CD4-positive, alpha-beta T cell treated with Interleukin-6 at 100 ng/mL for 8 hours (primary cell): ENCODE measurements at places on chromosomes 2 and 18.
A peak's percentile ranks its signal among the peaks of the same experiment; 100 is the strongest.

GRCh38 chr2:162297925-162298552 is 20.4 kb downstream of the IFIH1 start:
- peak; percentile 63 for DNase-seq

DNA sequence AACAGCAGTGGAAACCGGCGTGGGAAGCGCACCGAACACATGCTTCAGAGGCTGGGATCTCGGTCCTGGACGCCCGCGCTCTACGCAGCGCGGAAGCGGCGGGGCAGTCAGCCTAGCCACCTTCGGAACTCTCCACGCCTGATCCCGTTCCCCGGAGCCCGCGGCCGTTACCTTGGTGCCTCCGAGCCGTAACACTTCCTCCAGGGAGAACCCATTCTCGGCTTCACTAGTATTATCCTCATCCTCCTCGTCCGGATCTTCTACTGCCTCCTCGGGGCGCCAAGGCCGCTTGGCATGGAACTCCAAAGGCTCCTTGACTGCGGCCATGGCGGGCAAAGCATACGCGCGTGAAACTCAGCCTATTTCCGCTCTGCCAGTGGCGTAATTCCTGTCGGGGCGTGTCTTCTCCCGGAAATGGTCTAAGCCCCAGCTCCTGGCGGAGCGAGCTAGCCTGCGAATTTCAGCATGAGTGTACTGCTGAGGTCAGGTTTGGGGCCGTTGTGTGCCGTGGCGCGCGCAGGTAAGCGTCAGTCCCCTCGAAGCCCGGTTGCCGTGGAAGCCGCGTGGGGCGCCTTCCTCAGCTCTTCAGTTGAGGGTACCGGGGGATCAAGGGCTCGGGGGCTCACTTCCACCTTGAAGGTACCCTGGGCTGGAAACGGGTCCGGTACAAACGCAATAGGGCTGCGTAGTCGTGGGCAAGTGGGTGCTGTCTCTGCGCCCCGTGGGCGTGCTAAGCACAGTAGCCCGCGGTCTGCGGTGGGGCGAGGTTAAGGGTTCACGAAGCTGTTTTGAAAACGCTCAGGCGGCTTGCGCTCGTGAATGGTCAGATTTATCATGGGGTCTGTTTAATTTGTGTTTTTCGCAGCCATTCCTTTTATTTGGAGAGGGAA is at the start of the genes CEBPZ and NDUFAF7:
Gene CEBPZ (minus strand): TSS at position 356 of the 890 bp plus-strand sequence. CDS start 29 bp downstream, at position 327.
Gene NDUFAF7 (plus strand): TSS at position 418 of the 890 bp plus-strand sequence. CDS start 48 bp downstream, at position 466.
- peak; percentile 82 for DNase-seq

DNA sequence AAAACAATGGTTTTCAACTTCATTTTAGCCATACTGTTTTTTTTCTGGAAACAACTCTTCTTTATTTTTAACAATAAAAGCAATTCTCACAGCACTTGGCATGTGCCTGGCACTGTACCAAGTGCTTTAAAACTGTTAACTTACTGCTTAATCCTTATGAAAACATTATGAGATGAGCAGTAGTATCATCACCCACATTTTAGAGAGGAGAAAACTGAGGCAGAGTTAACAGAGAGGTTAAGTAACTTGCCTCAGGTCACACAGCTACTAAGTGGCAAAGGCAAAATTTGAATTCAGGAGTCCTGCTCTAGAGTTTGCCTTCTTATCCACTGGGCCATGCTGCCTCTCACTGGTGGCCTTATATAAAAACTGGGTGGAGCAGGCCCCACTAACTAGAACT is 23.2 kb downstream of the CTIF start:
- no peak for DNase-seq

DNA sequence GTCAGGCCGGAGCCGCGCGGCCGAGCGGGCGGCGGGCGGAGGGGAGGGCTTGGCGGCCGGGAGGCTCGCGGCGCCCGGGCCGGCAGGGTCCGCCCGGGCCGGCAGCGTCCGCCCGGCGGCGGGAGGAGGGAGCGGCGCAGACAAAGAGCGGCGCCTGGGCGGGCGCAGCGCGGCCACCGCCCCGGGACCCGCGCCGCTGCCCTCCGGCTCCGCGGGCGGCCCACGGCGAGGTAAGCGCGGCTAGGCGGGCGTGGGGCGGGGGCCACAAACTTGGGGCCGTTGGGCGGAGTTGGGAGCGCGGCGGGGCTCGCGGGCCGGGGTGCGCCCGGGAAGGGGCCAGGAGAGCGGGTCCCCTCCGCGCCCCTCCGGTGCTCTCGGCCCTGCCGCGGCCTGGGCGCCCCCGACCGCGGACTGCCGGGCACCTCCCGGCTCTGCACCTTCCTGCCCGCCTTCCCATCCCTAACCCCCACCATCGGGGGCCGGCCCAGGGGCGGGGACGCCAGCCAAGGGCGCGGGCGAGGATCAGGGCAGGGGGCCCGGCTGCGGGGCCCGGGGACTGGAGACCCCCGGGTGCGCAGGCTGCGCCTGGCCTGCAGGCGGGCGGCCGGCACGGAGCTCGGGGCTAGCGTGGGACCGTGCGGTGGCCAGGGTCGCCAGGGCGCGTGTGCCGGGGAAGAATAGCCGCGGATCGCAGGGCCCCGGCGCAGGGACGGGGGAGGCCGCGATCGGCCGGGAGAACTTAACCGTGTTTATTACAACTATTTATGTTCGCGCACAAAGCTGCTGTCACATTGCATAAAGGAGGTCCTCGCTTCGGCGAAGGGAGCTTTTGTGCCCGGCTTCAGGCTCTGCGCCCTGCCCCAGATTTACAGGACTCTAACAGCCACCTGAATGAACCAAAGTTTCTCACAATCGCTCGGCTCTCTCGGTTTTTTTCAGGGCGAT is at the start of gene NCK2:
Gene NCK2 (plus strand): TSS at position 4 of the 945 bp plus-strand sequence. CDS start 110,152 bp downstream, outside the sequence.
- DNase-seq = no peak

- DNase-seq = no peak
Observed at GRCh38 chr2:230885463-230886130, 20.9 kb downstream of the ITM2C start.

GRCh38 chr2:11315074-11315705 is 29.2 kb downstream of the ROCK2 start:
- DNase-seq = no peak

DNA sequence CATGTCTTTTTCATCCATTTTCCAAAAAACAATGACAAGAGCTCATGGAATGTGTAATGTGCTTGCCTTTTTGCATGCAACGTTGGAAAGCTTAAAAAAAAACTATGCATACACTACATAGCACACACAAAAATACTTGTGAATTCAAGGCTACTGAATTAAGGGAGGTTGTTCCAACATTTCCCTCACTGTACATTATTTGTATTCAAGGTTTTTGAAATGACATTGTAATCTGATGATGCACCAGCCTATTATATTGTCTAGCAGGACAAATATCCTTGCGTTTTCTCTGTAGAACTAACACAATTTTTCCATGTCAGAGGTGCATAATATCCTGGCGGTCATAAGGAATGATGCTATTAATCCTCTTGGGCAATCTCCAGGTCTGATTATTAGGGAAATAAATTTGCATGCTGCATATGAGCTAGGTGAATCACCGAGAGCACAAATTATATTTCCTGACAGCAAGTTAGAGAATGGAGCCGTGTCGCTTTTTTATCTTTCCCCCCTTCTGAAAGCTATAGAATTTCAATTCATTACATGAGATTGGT is 836.9 kb upstream of the FANCL start:
- no peak for DNase-seq

- DNase-seq = no peak
Observed at GRCh38 chr2:160970052-160970965, 189.9 kb upstream of the TANK start.

DNA sequence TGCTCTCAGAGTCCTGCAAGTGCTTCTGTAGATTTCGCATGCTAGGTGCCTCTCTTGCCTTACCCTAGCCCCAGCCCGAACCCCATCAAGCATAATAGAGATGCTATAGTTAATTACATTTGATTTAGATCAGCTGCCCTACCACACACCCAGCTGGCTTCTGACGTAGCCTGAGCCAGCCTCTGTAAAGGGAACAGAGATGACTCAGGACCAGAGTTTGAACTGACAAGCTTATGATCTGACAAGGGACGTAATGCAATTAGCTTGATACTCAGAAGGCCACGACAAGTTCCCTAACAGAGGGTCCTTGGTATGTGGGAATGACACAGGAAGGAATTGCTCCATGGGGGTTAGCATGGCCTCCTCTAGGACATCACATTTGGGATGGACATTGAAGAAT is 126.6 kb downstream of the LRATD1 start:
- DNase-seq = no peak

GRCh38 chr18:45775241-45775676 is 50.2 kb upstream of the SIGLEC15 start:
- DNase-seq = peak; percentile 31

DNA sequence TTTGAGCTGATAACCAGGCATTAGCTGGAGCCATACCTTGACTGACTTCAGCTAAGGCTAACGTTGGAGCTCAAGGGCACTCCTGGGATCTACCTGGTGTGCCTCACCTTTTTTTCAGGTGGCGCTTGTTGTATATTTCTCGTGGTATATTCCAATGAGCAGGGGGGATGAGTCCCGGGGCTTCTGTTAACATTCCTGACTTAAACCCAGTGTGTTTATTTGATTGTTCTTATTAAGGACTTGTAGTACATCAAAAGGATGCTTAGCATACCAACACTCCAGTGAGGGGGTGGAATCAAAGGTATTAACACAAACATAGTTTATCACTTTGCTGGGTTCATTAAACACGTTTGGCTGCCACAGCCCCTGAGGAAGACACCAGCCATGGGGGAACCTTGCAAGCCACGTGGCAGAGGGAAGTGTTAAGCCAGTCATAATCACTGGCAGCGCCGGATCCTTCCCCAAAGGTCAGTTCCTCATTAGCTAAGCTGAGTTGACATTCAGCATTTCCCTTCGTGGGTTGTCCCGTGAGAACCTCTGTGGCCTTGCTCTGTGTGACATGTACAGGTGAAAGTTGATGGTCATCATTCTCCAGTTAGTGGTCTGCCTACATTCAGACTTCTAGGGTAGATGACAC is 119.5 kb upstream of the MCFD2 start:
- DNase-seq = no peak

DNA sequence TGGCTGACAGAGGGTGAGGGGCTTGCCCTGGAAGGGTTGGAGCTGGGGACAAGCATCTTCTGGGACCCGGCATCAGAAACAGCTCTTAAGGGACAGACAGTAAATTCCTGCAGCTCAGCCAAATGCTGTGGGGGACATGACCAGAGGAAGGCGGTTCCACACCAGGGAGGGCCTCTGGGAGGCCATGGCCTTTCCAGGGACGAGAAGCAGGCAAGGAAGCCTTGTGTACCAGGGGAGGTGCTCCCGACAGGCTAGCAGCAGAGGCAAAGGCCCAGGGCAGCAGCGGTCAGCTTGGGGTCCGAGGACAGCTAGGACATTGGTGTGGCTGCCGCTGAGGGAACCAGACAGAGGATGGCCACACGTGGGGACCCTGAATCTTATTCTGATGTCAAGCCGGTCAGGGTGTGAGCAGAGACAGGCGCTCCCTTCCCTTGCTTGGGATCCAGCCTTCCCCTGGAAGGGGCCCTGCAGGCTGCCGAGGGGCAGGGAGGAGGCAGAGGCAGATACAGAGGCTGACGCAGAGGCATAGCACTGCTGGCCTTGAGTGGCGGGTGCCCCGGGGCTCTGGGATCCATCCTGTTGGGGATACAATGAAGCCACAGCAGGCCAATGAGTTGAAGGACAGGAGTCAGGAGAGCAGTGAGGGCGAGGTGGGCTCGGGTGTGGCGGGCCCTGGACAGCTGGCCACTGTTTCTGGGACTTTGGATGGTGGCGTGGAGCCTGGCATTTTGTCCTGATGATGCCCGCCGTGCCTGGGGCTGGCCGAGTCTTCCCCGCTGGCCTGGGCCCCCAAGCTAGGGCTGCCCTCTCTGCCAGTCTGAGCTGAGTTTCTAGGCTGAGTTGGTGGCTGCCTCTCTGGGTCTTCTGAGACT is 64.1 kb upstream of the GPC1 start:
- no peak for DNase-seq

DNA sequence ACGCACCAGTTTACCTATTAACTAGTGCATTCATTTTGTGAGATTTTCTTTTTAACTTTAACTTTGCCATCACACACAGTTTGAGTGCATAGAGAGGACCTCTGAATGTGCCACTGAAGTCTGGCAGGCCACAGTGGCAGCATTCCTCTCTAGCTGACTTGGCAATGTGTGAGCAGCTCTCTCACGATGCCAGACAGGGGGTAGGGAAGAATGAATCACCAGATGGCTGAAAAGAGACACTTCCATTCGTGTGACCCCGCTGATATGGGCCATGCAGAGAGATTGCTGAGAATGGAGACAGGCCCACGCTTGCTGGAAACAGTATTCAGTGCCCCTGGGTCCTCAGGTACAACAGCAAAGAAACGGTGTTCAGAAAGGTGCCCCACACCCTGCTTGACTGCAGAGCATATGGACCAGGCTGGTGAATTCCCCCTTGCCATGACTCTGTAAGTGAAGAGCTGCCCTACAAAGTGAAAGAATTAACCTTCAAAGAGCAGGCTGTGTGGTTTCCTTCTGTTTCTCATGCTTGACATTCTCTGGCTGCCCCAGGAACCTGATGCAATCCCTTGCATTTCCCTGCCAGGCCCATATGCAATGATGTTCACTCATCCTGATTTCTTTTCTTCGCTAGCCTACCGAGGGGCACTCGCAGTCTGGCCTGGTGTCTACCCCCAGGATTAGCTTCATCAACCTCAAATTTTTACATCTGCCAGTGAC is 236.1 kb downstream of the CDH20 start:
- no peak for DNase-seq

DNA sequence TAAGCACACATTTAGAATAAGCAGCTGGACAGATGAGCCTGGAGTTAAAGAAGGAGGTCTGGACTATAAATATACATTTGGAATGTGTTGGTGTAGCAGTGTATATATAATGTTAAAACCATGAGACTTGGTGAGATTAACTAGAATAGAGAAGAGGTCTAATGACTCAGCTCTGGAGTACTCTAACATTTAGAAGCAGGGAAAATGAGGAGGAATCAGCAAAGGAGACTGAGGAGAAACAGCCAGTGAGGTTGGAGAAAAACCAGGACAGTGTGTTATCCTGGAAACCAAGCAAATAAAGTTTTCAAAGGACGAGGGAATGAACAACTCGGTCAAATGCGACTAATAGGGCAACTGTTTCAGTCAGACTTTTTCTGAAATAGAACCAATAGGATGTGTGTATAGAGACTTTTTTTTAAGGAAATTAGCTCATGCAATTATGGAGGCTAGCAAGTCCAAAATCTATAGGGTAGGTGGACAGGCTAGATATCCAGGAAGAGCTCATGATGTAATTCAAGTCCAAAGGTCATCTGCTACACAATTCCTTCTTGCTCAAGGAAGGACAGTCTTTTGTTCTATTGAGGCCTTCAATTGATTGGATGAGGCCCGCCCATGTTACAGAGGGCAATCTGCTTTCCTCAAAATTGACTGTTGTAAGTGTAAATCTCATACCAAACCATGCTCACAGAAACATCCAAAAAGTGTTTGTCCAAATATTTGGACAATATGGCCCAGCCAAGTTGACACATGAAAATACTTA is 10.8 kb upstream of the SESTD1 start:
- no peak for DNase-seq

- DNase-seq = no peak
Observed at GRCh38 chr2:46538393-46538792, 59.0 kb downstream of the TMEM247 start.

GRCh38 chr2:99879481-99879880 is 262.9 kb downstream of the AFF3 start:
- DNase-seq = no peak
